ENCODE measurements at places on chromosomes 6 and 20.

DNA sequence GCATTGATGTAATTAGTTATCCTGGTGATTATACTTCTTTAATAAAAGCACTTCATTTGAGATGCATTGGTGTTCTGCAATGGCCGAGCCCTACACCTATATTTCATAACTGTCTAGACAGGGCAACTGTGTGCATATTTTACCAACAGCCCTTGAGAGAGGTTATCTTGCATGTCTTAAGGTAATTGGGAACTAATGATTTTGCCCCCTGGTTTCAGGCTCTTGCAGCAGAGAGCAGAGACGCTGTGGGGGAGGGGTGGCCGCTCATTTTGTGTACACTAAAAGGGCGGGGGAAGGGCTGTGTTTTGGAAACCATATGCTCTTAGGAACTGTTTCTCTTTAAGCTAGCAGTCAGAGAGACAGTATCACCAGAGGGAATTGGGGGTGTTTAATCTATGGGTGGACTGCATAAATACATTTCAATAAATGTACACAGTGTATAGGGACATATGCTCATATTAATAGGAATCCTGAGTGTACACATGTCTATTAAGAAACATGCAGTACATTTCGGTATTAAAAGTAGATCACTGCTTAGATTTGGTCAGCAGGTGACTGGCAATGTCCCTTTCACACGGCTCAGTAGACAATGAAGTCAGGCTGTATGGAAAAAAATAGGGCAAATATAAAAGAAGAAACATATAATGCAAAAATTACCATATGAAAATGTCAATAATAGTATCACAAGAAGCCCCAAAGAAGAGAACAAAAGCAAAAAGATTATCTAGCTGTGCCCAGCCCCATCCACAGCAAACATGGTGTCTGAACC, 402.9 kb upstream of the CITED2 start:
- no peak for DNase-seq

DNA sequence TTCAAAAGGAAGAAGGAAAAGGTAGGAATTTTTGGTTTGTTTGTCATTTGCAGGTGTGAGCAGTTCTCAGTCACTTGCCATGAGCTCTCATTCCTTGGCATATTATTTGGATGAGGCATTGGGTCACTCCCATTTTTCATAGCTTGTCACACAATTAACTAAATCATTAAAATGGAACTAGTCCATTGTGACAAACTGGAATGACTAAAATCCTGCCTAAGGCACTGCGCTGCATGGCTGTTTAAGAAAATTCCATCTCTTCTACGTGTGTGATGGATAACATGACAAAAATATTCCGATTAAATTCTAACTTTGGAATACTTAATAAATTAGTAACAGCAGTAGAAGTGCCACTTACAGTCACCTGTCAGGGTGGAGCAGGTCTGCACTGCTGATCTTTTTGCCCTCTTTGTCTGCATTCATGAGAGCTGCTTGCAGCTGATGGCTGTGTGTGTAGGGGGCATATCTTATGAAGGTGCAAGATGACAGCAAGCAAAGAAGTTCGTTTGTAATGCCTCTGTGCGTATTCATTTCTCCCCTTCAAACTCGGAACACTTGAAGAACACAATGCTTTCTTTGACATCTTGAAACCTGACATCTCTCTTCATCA, 1292.6 kb upstream of the MAP3K7 start:
- no peak for DNase-seq

GRCh38 chr6:41964201-41964887, 22.7 kb upstream of the CCND3 start:
- no peak for DNase-seq

- DNase-seq = no peak
These were observed 70.8 kb downstream of the PYGB start for GRCh38 chr20:25318471-25319240.

DNA sequence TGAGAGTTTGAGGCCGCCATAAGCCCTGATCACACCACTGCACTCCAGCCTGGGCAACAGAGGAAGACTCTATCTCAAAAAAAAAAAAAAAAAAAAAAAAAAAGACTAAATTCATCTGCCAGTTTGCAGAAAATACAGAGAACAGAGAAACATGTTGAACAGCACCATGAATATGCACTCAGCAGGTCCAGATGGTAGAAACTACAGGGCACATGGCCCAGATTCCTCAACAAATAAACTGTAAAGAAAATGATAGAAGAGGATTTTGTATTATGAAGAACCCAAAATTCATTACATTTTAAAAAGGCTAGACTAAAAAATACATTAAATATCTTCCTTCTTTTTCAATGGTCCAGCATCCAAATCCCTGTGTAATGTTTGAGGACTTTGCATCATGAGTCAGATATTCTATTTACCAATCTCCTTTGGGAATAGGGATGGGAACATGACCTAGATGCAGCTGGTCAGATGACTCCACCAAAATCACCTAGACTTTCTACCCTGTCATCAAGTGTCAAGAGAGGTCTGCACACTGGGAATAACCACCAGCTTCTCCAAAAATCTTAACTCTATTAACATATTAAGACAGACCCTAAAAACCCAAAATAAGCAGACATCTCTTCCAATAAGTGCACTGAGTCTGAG, 189.1 kb upstream of the TCF21 start:
- no peak for DNase-seq

DNA sequence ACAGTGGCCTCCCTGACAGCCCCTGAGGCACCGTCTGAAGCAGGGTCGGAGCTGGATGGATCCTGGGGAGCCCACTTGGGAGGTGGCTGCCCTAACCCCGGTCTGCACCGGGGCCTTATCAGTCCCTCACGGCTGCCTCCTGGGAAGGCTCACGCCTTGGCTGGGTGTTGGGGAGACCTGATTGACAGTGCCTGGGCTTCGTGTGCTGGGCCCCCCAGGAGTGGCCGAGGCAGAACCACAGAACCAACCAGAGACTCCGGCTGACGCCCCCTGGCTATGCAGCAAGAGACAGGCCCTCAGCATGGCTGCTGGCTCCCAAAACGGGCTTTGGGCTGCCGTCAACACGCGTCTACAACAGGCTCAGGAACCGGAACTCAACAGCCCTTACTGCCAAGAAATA, 219.6 kb downstream of the TAF4 start:
- no peak for DNase-seq

DNA sequence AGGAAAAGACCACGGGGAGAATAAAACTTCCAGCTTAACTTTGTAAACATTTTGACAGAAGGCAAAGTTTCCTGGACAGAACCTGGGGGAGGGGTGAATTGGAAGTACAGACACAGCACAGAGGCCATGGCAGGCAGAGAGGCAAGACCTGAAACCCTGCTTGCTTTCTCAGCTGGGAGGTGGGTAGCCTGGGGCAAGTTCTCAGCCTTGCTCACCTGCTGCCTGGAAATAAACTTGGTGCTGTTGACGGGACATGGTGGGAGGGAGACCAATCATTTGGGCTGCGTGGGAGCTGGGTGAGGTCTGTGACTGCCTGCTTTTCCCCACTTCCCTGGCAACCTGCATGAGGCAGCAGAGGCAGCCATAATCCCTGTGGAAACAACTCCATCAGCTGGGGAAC, 221.3 kb downstream of the MOXD1 start:
- DNase-seq = no peak

DNA sequence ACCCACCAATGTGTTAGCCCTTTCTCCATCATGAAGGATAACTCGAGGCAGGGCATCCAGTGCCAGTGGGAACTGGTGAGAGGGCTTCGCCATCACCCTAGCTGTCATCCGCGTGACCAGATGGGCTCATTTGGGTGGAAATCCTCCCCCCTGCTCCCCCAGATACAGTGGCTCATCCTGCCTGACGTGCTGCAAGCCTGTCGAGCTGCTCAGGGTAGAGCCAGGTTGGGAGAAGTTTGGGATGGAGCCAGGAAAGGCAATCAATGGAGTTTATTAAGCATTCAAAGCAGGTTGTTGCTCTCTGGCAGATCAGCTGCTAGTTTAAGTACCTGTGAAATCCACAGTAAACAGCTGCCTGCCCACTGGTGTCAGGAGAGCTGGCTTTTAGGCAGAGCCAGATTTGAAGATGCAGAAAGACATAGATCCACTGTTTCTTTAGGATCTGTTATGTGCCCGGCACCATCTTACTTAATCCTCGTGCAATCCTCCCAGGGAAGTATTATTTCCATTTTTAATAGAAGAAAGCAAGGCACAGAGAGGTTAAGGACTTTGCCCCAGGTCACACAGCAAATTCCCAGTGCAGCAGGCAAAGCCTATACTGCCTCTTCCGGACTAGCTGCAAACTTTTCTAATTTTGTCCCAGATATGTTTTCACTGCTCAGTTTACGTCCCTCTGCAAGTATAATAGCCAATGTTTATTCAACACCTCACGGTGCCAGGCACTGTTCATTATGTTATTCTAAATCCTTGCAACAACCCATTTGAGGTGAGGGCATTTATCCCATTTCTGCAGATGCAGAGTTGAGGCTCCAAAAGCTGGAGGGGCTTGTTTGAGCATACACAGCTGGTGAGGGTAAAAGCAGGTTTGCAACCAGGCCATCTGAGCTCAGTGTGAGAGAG, 54.1 kb upstream of the KCNG1 start:
- DNase-seq = no peak

DNA sequence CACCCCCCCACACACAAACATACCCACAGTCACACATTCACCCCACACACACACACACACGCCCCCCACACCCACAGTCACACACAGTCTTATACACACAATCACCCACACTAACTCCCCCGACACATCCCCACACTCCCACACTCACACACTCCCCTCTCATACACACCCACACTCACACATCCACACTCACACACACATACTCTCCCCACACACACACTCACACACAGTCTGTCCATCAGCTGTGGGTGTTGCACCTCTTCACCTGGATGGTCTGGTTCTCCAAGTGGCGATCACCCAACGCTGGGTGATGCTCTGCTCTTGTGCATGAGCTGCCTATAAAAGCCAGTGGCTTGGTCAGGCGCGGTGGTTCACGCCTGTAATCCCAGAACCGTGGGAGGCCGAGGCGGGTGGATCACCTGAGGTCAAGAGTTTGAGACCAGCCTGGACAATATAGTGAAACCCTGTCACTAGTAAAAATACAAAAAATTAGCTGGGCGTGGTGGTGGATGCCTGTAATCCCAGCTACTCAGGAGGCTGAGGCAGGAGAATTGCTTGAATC, 158.9 kb downstream of the SMOC2 start:
- DNase-seq = no peak

DNA sequence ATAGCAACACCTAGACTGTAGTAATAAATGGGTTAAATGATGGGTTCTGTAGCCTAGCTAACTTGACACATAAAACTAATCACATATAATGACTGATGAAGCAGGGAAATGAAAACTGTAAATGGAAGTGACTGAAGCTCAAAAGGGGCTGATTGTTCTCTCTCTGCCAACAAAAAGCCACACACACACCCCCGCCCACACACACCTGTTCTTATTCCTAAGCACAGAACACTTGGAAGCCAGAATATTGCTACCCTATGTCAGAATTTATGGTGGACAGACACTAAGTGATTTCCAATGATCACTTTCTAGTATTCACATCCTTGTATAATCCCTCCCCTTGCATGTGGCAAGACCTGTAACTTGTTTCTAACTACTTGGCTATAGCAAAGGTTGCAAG, 603.5 kb downstream of the UTRN start:
- no peak for DNase-seq

- DNase-seq = no peak
These were observed 12.2 kb downstream of the LIN28B start for GRCh38 chr6:104969108-104969507.

DNA sequence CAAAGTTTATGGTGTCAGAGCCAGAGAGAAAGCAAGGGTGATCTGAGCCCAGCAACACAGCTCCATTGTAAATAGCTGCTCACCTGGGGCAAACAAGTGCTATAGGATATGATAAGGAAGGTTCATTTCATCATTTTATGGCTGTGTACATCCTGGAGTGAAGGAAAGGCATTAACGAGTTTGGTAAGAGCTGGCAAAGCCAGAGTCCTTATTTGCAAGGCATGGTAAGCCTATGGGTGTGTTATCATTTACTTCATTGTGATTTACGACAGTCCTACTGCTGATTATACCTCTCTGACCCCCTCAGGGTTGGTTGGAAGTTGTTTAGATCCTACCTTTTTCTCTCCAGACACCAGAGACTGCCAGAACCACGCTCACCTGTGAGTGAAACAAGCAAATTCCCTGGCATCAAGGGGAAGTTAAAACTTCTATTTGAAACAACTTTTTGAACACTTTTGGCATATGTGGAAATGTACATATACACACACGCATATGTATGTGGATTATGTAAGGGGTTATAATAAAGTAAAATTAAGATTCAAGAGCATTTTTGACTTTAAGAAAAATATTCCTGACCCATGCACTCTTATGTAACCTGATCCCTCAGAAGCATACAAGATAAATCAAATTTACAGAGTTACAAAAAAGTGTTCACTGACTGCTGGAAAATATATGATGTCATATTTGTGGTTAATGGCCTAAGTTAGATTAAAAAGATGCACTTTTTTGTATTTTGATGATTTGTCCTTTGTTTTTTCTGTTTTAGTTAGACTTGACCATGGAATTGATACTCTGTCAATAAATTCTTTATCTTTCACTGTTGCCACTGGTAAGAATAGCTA, 40.4 kb upstream of the EDN1 start:
- no peak for DNase-seq

DNA sequence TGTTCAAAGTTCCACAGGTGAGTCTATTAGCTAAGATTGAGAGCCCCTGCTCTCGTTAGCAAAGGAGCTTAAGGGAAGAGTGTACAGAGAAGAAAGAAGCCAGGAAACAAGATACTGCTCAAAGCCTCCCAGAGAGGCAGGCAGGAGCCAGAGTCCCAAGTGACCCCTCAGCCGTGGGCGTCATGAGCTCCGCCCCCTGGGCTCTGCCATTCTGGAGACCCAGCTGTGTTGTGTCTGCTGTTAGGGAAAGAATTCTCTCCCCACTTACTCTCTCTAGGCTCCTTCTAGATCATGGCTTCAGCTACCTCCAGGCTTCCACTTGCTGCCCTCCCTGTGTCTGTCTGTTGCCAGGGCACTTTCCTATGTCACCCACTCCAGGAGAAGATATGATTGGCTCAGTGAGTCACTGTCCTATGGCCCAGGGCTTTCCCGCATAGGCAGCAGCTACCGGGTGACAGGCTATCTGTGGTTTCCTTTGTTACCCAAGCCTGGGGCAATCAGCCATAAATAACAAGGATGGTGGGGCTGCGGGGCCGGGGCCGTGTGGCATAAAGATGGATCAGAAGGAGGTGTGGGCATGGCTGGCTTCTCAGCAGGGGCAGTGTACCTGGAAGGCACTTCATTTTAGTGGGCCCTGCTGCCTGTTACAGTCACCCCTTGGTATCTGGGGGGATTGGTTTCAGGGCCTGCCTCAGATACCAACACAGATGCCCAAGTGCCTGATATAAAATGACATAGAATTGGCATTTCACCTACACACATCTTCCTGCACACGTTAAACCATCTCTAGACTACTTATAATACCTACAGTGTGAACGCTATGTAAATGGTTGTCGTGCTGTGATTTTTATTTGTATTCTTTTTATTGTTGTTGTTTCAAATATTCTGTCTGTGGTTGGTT, 118.9 kb downstream of the ARMC2 start:
- DNase-seq = no peak

- DNase-seq = no peak
These were observed 101.2 kb upstream of the TIAM2 start for GRCh38 chr6:154893917-154894316.

- no peak for DNase-seq
These were observed 87.7 kb downstream of the THEMIS start for GRCh38 chr6:127812985-127813698.

- no peak for DNase-seq
These were observed 36.9 kb upstream of the BLCAP start for GRCh38 chr20:37564388-37565133.

GRCh38 chr20:44990425-44990824, 24.1 kb downstream of the STK4 start:
- no peak for DNase-seq

GRCh38 chr6:52539607-52540006, 37.3 kb downstream of the TRAM2 start:
- no peak for DNase-seq
